ENCODE measurements at places on chromosomes 3 and 15.

- DNase-seq: no peak
Measured at GRCh38 chr3:72613871-72614270, 234.4 kb downstream of the SHQ1 start.

DNA sequence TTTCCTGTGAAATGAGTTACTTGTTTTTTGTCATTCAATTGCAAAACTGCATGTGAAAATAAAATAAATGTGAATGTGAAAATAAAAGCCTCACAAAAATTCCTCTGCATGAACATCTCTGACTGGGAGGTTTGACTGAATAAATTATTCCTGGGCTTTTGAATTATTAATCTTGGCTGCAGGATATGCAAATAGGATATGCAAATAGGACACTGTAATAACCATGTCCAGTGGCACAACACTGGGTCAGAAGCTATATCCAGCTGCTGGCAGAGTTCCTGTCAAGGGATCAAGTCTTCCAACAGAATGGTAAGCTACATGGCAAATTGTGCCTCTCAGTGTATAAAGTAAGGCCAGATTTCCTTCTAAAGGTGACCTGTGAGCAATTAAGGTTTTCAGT is at the start of gene SUCNR1:
TSS of gene SUCNR1 (plus strand) at position 246 of the 400 bp plus-strand sequence. CDS start 6,250 bp downstream, outside the sequence.
- DNase-seq: peak; percentile 95

DNA sequence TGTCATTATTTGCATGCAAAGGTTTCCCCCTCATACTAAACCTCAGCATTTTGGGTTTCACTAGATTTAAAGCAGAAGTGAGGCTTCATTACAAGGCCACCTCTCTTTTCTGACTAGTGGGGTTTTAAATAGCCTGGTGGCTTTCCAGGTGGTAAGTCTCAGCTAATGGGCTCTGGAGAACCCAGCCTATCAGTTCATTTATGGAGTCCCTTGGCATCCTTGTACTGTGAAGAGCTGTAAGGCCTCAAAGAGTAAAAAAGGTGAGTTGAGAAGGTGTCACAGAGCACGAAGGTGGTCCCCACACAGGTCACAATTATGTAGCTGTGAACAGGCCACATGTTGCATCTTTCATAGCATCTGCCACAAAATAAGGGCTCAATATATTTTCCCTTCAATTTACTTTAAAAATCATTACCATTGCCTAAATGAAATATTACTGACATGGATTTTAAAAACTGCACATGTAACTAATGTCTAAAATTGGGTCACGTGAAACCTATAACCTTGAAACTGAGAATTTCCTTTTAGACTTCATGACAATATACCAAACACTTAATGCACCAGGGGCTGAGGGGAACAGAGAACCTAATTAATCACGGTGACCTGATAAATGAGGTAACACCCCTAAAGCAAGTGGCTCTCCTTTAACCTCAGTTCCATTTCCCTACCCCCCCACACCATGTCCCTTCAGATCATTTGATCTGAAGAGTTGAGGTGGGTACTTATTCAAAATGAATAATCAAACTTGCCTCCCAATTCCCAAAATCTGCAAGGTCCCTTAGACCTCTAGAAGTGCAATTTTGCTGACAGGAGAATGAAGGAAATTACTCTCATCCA is 1.3 kb downstream of the NGLY1 start:
- no peak for DNase-seq

DNA sequence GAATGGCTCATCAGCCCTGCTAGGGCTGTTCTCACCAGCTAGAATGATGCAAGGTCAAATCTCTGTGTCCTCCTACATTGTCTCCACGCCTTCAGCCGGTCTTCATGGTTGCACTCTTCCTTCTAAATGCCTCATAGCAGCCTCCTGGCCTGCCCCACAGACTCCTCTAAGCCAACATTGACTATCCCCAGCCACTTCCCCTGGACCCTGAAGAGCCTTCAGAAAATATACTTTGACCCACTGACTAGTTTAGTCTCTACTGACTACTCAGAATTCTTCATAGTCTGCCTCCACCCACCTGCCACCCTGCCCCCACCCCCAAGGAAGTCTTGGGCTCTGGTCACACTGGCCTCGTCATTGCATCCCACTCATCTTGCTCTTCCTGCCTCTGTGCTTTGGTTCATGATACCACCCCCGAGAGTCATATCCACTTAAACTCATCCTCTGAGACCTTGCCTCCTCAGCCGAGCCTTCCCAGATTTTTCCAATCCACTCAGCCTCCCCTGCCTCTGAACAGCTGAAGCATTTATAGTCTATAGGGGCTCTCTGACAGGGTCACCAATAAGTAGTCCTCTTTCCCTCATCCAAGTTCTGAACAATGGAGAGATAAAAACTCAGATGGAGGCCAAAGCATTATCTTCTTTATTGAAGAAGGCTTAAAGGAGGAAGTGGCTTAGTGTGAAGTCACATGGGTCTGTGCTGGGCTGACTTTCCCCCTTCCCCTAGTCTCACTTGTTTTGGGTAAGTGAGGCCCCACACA is 9.5 kb upstream of the DOCK3 start:
- peak; percentile 84 for DNase-seq

GRCh38 chr3:53815067-53815466 is 31.2 kb downstream of the CHDH start:
- DNase-seq: no peak

GRCh38 chr3:69738859-69739203 is 433 bp upstream of the MITF start:
- DNase-seq: no peak

GRCh38 chr3:120177707-120178306 is 83.6 kb upstream of the GSK3B start:
- DNase-seq: peak; percentile 25

GRCh38 chr15:80563372-80563997 is 131.6 kb upstream of the ABHD17C start:
- DNase-seq: no peak

GRCh38 chr15:62343397-62343796 is 178.3 kb upstream of the C2CD4B start:
- no peak for DNase-seq

DNA sequence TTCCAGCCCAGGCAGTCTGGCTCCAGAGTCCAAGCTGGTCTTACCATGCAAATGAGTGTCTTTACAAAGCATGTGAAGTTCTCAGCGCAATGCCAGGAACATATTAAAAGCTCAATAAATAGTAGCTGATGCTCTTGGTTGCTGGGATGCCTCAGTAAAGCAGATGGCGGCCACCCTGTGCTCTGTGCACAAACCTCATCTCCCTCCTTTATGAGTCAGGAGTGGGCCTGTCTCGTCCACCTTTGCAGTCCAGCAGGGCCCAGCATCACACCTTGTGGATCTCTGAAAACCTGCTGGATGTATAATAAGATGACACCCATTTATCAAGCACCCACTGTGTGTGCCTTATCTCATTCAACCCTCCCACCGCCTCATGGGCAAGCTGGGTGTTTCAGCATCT is 42.7 kb downstream of the FAM174B start:
- no peak for DNase-seq

DNA sequence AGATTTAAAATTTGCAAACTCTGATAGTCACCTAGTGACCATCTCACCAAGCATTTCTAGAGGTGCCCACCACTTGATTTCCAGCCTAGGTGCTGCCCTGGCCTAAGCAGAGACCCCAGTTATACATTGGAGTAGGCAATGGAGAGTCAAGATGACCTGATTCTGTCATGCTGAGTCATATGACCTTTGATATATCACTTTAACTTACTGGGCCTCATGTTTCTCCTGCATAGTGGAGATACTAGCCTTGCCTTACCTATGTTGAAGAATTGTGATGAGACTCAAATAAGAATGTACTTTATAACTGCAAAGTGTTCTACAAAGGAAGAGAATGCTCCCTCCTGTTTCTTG is 75.5 kb upstream of the XCR1 start:
- no peak for DNase-seq

DNA sequence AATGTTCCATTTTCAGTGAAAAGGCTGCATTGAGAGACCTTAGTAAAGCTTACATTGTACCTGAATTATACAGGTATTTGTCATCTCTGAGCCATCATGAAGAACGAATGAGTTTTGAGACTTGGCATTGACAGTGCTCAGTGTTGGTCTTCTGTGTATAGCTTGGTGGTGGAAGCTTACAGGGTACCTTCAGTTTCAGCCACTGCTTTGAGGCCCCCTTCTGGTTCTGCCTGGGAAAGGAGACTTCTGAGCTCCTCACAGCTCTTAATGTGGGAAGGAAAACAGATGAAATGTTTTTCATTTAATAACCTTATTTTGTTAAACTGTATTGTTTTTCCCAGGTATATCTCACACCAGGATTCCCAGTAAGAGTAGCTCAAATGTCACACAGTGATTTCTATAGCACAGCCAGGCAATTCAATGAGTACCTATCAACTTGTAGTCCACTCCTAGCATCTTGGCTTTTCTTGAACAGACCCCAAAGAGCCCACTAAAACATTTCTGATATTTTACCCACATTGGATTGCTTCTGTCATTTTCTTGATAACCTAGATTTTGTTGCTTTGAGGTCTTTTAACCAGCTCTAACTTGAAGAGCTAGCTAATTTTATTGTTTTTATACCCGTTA is 5.6 kb downstream of the SERPINI1 start:
- peak; percentile 36 for DNase-seq

- DNase-seq: no peak
Measured at GRCh38 chr3:87805670-87806069, 253.1 kb downstream of the CGGBP1 start.
